ENCODE measurements at places on chromosomes 1 and 21.
A peak's percentile ranks its signal among the peaks of the same experiment; 100 is the strongest.

DNA sequence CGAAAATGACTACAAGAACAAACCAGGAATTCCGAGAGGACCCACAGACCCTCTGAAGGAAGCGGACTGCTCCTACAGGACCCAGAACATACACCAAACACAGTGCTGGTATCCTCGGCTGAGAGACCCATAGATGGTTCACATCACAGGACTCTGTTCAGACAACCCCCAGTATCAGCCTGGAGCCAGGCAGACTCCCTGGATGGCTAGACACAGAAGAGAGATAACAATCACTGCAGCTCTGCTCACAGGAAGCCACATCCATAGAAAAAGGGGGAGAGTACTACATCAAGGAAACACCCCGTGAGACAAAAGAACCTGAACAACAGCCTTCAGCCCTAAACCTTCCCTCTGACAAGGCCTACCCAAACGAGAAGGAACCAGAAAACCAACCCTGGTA lies 434.0 kb upstream of the NR5A2 start:
- no peak for DNase-seq

DNA sequence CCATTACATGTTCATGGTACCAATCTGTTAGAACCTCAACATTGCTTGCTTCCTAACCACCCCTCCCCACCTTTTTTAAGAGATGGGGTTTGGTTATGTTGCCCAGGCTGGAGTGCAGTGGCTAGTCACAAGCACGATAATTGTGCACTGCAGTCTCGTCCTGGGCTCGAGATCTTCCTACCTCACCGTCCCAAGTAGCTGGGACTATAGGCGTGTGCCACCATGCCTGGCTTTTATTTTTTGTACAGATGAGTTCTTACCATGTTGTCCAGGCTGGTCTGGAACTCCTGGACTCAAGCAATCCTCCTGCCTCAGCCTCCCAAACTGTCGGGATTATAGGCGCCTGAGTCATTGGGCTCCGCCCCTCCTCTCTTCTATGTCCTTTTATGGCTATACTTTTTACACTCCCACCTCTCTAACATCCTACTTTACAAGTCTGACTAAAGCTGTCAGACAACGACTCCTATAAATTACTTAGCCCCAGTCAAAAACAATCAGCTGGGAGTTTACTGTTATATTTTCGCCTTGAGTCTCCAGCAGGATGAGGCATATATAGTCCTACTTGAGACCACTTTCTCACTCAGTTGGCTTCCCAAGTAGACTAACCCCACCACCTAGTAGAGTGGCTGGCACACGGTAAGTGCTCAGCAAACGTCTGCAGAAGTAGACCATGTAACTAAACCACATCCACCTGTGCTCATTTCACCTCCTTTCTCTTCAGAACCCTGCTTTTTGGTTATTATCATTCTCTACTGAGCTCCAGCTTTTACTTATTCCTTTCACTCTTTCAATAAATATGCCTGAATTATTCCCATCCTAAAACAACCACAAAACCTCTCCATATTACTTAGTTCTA lies 13.8 kb downstream of the ENSA start:
- DNase-seq, result peak; percentile 32

- no peak for DNase-seq
Measured at GRCh38 chr1:160179336-160179735, 11.0 kb upstream of the CASQ1 start.

- DNase-seq, result no peak
Measured at GRCh38 chr1:2544093-2544874, 11.9 kb upstream of the TNFRSF14 start.

- DNase-seq, result no peak
Measured at GRCh38 chr1:212514782-212515181, 82.1 kb downstream of the NENF start.

DNA sequence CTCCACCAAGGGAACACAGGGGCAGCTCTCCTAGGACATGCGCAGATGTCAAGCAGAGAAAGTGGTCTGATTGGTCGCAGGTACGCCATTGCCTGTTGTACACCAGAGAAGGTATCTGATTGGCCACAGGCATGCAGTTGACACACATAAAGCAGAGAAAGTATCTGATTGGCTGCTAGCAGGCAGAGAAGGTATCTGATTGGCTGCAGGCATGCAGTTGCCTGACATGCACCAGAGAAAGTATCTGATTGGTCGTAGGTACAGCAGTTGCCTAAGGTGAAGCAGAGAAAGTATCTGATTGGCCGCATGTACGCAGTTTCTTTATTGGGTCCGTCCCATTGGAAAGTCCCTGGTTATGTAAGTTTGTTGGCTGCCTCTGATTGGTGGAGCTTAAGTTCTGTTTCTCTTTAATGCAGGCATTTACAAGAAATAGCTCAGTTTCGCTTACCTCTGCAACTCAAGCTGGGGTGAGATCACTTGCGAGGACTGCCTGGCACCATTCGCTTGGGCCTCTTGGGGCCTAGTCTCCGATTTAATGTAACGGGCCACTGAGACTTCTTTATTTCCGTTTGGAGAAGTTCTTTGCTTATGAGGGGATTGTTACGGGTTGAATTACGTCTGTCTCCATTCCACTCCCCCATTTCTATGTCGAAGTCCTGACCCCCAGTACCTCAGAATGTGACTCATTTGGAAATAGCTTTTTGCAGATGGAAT lies 74.2 kb downstream of the SIK1 start:
- peak; percentile 6 for DNase-seq

DNA sequence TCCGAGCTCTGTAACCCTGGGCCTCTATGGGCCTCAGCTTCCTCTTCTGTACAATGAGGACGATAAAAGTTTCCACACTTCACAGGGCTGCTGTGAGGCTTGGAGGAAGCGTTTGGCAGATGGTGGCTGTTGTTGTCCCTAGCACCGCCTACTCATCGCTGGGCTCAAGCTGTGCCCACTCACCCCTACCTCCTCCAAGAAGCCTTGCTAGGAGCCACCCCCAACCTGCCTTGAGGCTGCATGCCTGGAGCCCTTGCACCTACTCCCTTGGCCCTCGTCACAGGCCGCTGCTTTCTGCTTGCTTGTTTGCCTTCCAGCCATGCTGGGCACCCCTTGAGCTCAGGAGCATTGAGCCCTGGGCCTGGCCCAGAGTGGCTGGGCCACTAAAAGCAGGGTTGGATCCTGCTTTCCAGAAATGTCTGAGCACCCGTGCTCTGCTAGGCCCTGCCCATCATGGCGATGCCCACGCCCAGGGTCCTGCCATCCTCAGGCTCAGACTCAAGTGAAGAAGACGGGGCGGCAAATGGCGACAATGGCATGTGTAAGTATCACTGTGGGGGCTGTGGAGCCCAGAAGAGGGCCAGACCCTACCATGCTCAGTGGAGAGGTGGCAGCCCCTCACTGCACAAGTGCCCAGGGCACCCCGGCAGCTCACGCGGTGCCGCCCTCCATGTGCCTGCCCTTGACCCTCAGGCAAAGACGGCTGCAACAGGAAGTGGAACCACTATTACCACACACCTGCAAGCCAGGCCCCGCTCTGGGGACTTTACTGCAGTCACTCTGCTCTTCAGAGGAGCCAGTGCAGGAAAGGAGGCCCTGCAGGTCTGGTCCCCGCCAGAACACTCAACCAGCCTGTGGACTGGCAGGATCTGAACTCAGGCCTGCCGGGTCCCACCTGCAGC lies 9.5 kb downstream of the SH3BGRL3 start:
- peak; percentile 37 for DNase-seq

GRCh38 chr1:119987112-119987511 lies 82.3 kb downstream of the NOTCH2 start:
- DNase-seq, result peak; percentile 23

- no peak for DNase-seq
Measured at GRCh38 chr1:34688006-34688741, 66.7 kb upstream of the GJB5 start.

- DNase-seq, result no peak
Measured at GRCh38 chr1:161304927-161305866, 4.6 kb downstream of the MPZ start.

GRCh38 chr1:56424744-56425493 lies 154.4 kb downstream of the PLPP3 start:
- DNase-seq, result no peak

- DNase-seq, result peak; percentile 6
Measured at GRCh38 chr1:182087719-182088350, 26.3 kb upstream of the ZNF648 start.

DNA sequence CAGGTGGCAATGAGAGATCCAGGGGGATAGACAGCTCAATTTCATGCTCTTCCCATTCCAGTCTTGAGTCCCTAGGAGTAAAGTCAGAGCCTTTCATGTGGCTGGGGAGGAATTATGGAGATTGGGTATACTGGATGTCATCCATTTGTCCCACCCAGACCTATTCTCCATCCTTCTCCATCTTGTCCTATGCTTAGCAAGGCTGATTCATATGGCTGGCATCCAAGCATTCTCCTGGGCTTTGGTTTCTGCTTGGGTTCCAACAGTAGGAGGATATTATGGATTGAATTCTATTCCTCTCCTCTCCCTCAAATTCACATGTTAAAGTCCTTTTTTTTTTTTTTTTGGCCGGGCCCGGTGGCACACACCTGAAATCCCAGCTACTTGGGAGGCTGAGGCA lies 3.8 kb upstream of the CDC20 start:
- no peak for DNase-seq

DNA sequence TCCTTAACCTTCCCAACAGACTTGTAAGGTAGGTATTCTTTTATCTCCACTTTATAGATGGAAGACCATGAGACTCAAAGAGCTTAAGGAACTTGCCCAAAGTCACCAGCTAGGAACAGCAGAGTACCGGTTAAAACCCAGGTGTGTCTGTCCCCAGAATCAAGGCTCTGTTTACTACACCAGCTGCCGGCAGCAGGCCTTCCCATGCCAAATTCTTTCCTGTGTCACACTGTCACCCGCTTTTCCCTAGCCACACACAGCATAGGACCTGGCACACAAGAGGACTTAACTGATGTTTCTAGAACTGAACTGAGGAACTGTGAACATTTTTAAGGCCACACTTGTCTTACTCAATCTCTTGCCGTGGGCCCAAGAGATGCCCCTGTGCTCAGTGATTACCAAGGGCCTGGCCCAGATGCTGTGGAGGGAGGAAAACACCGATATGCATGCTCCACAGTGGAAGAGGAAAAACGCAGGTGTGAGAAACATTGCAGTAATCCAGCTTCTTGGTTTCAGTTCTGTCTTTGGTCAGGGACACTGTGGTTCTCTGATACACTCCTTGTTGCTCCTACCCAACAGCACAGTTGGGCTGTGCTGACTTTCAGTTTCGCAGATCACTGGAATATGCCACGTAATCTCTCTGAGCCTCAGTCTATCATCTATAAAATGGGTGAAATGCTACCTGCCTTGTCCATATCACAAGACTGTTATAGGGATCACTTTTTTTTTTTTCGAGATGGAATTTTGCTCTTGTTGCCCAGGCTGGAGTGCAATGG lies 13.9 kb upstream of the LY9 start:
- peak; percentile 42 for DNase-seq

DNA sequence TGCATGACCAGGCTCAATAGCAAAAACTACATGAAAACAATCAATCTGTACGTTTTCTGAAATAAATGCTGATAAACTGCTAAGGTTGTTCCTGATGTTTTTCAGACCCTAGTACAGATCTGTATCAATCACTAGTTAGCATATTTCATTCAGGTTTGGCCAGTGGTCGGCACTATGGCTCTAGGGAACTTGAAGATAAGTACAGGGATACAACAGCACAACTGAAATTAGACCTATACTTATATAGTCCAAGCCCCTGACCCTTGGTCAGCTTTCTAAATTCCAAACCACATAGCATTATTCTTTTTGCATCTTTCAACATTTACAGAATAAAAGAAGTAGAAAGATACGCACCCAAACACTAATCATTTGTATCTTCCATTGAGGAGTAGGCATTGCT lies 142.7 kb downstream of the PLPPR4 start:
- DNase-seq, result no peak

DNA sequence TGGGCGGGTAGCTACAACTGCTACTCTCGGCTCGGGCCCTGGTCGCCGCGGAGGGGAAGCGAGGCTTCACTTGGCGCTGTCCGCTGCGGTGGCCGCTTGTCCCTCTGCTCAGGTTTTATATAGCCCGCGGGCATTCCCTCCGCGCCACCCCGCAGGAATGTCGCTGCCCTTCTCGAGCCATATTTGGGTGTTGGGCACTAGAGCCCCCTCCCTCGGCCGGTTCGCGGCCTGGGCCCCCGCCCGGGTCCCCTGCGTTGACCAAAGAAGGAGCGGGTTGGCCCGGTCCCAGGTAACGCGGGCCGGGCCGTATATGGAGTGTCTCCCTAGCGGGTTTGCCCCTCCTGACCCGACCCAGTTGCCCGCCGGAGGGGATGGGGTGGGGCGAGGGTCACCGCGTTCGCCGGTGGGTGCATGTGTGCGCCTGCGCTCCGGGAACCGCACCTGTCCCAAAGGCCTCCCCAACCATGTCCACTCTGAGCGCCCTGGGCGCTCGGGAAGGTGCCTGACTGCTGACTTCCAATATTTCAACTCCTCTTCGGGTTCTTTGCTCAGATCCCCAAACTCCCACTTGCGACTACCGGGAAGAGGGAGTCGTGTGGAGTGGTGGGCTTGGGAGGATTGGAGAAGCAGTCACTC lies at the start of gene ACTA1:
ACTA1 (minus strand) TSS at position 90 of the 636 bp plus-strand sequence. CDS start 979 bp downstream, outside the sequence.
- no peak for DNase-seq

- DNase-seq, result no peak
Measured at GRCh38 chr1:211487082-211487481, 4.9 kb downstream of the RD3 start.

- DNase-seq, result no peak
Measured at GRCh38 chr1:230328342-230329015, 97.7 kb downstream of the PGBD5 start.
